Activated CD4-positive, alpha-beta T cell treated with anti-CD3 and anti-CD28 coated beads for 1 hour (primary cell): ENCODE measurements at places on chromosomes 16 and 17.

DNA sequence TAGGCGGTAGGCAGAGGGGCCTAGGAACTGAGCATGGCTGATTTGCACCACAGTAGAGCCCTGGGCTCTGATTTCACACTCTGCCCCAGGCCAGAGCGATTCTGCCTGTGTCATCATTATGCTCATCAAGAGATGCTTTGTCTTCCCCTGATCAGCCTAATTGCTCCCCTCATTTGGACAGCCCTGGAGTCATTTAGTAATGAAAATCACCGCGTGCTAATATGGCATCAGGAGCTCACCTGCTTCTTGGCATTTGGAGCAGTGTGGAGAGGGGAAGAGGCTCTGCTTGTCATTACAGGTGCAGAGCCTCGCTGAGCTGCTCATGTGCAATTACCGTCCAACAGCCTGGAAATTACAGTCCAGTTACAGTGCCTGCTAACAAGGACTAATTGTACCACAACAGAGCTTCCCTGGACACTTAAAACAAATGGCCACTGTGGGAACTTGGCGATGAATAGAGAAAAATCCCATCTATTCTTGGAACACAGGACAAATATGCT lies 157.1 kb upstream of the WSCD1 start:
- no peak for DNase-seq

- DNase-seq: no peak
These were observed 29.5 kb downstream of the MBTD1 start for GRCh38 chr17:51230306-51230705.

DNA sequence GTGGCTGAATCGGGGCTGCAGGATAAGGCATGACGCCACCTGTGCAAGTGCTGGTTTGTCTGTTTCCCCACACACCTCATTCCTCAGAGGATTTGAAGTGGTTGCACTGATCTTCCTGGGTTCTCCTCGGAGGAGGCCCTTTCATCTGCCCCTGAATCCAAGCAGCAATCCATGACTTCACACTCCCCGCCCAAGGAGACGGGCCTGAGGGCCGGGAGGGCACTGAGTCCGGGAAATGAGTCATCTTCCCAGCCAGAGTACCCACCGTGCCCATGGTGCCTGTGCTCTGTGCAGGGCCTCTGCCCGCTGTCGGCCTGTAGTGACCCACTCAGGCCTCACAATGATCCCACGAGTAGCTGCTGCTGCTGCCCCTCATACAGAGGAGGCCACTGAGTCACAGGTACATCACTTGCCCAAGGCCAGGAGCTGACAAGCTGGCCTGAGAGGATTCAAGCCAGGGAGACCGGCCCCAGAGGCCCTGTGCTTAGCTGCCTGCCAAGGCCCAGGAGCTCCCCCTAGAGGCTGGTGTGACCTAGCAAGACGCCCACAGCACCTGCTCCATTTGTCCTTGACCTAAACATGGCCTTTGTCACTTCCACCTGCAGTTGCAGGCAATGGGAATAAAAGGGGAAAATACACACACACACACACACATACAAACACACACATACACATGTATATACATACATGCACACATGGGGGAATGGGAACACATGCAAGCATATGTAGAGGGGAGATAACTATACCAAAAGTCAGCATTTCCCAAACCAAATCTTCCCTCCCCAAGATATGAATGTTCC lies 240.0 kb downstream of the C16orf95 start:
- no peak for DNase-seq

DNA sequence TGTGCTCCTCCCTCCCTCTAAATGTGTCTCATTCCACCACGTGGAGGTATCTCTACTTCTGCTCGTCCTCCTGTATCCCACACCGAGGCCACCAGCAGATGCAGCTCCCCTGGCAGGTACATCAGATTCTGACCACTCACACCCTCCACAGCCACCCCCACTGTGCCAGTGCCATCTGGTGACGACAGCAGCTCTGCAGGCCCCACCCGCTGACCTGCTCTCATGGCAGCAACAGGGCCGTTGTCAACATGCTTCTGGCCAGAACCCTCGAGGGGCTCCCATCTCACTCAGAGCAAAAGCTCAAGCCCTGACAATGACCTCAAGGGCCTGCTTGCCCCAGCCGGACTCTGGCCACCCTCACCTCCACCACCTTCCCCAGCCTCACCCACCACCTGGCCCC lies 93.4 kb downstream of the AMFR start:
- no peak for DNase-seq

- no peak for DNase-seq
These were observed 71.3 kb downstream of the SREBF1 start for GRCh38 chr17:17765359-17766076.

DNA sequence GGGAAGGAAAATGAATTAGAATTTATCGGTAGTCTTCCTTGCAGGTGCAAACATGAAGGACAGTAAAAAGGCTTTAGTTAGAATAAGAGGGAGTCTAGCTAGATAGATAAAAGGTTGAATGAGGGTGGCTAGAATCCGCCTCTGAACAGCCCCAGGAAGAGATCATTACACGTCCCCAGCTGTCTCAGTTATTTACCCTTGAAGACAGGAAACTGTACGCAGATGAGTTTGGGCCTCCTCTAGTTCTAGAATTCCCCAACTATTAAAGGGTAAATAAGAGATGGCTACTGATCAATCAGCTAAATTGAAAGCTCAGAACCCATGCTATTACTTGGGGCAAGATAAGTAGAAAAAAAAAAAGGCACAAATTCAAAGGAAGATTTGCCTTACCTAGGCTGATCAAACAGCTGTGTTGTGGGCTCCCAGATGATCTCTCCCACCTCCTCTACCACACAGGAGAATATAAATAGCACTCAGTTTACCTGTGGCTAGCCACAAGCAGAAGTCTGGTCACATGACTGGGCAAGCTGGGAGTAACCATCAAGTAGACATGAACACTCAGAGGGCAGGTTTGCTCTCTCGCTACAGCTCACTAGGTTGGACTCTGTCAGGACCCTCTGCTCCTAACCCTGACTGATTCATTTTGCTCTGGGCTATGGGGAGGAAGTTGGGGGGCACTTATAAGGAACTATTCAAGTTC lies 17.0 kb downstream of the FAM117A start:
- DNase-seq: no peak

- DNase-seq: no peak
These were observed 27.0 kb upstream of the SLC35B1 start for GRCh38 chr17:49734515-49735490.

GRCh38 chr17:80253631-80254395 lies 6.8 kb upstream of the RNF213 start:
- no peak for DNase-seq

GRCh38 chr17:55168958-55169687 lies 95.6 kb upstream of the HLF start:
- no peak for DNase-seq

DNA sequence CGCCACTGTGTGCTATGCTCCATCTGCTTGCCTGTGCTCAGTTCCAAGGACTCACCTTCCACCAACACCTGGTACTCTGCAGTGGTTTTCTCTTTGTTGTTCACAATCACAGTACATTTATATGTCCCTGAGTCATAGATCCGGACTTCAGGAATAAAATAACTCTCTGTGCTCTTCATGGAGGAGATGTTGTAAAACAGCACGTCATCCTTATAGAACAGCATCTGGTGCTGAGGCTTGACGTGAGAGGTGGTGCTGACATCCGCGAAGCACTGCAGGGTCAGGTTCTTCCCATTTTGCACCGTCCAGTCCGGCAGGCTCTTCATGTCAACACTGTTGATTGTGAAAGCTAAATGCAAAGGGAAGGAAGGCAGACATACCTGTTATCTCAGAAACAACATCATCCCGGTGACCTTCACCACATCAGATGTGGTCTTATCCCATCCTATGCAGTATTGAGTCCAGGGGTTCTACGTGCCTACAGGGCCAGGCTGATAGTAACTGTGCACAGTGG lies 12.8 kb downstream of the PECAM1 start:
- no peak for DNase-seq

- no peak for DNase-seq
These were observed 2.0 kb upstream of the RAP1GAP2 start for GRCh38 chr17:2794111-2794803.

- no peak for DNase-seq
These were observed 655 bp downstream of the ATXN1L start for GRCh38 chr16:71846431-71846830.
